ENCODE measurements at places on chromosomes 11 and 22.

- DNase-seq: no peak
Observed at GRCh38 chr11:109241988-109242536, 179.9 kb upstream of the C11orf87 start.

- DNase-seq: no peak
Observed at GRCh38 chr11:74417860-74418508, 19.8 kb upstream of the PGM2L1 start.

- no peak for DNase-seq
Observed at GRCh38 chr11:116644941-116645305, 127.9 kb downstream of the BUD13 start.

- no peak for DNase-seq
Observed at GRCh38 chr11:47641600-47642098, 710 bp downstream of the MTCH2 start.

DNA sequence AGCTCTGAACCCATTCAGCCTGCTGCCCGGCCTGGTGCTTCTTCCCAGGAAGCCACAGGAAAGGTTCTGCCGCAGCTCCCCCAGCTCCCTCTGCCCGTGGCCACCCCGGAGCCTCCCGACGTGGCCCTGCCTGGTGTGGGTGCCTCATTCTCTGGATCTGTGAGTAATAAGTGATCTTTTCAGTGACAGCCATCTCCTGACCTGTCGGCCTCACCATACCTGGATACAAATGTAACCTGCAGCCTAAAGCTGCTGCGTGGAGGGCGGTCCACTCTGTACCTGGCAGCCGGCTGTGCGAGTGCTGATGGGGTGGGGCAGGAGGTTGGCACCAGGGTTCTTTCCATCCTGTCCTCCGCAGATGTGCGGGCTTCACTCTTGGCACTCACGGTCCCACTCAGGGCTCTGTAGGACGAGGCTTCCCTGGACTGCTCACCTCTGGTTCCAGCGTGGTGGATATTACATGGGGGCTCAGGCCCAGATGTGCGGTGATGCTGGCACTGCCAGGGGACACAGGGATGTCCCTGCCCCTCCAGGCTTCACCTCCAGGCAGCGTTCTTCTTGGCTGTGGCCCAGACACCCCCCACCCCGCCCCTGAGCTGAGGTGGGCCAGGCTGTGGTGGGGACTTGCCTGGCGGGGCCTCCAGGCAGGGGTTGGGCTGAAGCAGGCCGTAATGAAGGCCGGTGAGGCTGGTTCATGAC is 748.5 kb downstream of the BRD1 start:
- peak; percentile 61 for DNase-seq

GRCh38 chr22:38316364-38317121 is 690 bp downstream of the CSNK1E start:
- DNase-seq: peak; percentile 91

- no peak for DNase-seq
Observed at GRCh38 chr11:34870548-34871196, 45.5 kb downstream of the APIP start.

- DNase-seq: no peak
Observed at GRCh38 chr11:85472953-85473352, 154.2 kb downstream of the DLG2 start.

GRCh38 chr11:75347781-75348566 is 3.5 kb downstream of the ARRB1 start:
- no peak for DNase-seq

GRCh38 chr22:36900880-36901279 is 12.5 kb upstream of the CSF2RB start:
- no peak for DNase-seq

GRCh38 chr11:94938095-94939055 is 35.0 kb downstream of the CWC15 start:
- DNase-seq: peak; percentile 89

- no peak for DNase-seq
Observed at GRCh38 chr11:94132152-94132558, 3.5 kb downstream of the PANX1 start.

DNA sequence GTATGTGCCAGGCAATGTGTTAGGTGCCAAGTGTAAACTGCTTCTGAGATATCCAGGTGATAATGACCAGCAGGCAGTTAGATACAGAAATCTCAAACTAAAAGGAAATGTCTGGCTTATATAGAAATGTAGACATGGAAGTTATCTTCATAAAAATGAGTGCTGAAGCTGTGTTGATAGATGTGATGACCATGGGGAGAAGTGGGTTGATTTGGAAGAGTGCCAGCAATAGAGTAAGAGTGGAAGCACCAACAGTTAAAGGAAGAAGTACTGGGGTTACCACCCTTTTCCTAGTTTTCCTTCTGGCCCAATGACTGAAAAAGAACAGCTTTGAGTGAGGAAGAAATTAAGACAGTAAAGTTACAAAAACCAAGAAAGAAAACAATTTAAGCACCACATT is 68.5 kb downstream of the C2CD3 start:
- DNase-seq: no peak

GRCh38 chr11:111879637-111879960 is 258 bp downstream of the CFAP68 start:
- no peak for DNase-seq

DNA sequence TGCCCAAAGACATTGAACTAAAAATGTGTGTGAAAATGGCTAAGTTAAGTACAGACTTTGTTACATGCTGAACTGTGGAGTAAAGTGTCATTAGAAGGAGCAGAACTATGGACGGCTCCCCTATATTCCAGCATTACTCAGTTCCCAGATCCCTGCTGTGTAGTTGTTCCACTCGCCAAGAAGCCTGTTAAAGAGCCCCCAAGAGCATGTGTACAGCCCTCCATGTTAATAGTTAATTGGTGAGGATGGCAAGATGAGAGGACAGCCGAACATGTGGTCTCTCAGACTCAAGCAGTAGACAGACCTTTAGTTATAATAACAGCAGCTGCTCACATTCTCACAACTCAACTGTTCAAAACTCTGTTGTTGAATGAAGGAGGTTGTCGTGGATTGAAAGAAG is 127.4 kb downstream of the ELP4 start:
- DNase-seq: no peak

DNA sequence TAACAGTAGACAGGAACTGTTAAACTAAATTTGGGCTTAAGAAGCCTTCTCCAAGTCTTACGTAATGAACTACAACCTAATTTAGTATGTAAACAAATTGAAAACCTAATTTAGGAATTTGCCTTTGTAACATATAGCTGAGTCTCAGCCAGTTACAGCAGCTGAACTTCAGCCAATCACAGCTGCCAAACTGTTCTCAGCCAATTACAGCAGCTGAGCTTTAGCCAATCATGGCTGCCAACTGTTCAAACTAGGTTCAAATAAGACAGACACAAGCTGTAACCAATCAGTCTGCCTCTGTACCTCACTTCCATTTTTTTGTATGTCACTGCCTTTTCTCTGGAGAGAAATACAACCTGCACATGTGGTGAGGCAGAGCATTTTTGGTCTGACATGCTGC is 95.0 kb upstream of the CD44 start:
- DNase-seq: no peak

DNA sequence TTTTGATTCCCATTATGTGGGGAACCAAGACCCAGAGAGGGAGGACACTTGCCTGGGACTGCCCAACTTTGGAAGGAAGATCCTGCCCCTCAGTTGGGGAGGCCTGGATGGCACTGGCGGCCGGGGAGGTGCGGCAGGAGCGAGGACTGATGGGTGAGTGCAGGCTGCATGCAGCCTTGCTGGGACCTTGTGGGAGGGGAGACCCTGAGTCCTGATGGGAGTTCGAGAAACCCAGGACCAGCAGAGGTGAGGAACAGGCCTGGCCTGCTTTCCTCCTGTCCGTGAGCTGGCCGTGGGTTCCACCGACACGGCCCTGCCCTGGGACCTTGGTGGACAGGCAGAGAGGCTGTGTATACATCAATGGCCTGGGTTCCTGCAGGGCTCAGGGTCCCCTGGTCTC is 19.3 kb upstream of the SMIM38 start:
- peak; percentile 70 for DNase-seq

GRCh38 chr22:42844756-42845155 is 12.3 kb downstream of the ARFGAP3 start:
- DNase-seq: no peak

- DNase-seq: no peak
Observed at GRCh38 chr11:77475206-77475605, 1.3 kb upstream of the PAK1 start.

GRCh38 chr11:10856689-10857458 is 979 bp downstream of the ZBED5 start:
- no peak for DNase-seq

DNA sequence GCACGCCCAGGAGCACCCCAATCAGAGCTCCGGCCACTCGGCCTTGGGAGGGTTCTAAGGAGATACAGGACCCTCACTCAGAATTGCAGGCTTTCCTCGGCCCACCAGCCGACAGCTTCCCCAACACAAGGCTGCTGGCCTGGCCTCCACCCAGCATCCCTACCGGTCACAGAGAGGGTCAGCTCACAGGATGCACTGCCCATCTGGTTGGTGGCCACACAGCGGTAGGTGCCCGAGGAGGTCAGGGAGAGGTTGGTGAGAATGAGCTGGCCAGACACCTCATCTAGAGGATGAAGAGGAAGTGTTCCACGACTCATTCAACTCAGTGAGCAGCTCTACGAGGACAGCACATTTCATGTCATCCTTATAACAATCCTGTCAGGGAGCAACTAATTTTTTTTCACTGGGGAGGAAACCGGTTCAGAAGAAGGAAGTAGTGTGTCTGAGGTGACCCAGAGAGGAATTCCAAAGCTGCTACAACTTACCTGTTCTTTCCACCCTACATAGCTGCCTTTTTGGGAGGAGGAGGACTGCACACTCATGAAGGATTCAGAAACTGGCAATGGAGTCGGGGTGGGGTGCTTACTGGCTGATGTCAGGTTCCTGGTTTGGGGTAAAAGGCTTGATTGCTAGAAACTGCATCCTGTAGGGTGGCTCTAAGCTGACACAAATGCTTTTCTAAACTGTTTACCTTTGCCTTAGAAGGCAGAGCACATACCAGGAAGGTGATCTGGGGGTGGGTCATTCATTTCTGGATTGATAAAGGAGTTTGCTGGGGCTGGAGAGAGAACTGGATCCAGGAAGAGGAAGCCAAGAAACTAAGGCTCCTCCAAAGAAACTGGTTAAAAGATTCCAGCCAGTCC is 3.3 kb downstream of the VSIG2 start:
- DNase-seq: no peak

GRCh38 chr22:44567846-44568493 is 69.9 kb upstream of the RTL6 start:
- peak; percentile 68 for DNase-seq

DNA sequence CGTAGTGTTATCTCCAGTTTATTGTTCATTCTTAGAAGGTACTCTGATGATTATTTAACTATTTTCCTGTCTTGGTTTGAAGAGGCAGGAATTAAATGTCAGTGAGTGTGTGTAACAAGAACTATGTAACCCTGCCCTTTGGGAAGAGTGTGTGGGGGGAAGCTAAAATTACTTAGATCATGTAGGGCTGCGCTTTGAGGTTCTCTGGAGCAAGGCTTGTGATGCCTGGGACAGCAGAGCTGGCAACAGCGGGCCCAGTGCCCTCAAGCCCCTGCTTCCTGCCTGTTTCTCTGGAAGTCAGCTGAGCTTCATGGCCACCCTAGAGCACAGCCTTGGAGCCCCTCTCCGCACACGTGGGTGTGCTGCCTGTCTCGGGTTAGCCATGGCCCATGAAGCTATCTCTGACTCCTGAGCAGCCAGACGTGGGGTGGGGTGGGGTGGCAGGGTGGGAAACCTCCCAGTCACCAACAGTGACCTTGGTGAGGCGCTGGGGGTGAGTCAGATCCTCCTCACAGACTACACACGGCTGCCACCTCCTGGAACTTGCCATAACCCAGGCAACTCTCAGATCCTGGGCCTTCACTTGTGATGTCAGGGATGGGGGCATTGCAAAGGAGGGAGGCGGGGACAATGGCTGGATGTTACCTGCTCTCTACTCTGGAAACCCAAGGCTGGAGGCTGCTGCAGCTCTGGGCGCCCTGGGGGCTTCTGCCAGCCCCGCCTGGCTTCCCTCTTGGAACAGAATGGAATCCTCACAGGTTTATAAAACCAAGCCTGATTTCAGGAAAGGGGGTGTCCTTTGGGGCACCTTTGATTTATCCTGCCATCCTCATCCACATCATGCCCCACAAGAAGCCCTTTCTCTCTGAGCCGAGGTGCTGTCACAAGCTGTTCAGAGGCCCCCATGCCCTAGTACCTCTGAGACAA is 88.6 kb downstream of the SNX19 start:
- DNase-seq: no peak

GRCh38 chr11:121634889-121635288 is 182.1 kb upstream of the SORL1-AS1 start:
- no peak for DNase-seq

DNA sequence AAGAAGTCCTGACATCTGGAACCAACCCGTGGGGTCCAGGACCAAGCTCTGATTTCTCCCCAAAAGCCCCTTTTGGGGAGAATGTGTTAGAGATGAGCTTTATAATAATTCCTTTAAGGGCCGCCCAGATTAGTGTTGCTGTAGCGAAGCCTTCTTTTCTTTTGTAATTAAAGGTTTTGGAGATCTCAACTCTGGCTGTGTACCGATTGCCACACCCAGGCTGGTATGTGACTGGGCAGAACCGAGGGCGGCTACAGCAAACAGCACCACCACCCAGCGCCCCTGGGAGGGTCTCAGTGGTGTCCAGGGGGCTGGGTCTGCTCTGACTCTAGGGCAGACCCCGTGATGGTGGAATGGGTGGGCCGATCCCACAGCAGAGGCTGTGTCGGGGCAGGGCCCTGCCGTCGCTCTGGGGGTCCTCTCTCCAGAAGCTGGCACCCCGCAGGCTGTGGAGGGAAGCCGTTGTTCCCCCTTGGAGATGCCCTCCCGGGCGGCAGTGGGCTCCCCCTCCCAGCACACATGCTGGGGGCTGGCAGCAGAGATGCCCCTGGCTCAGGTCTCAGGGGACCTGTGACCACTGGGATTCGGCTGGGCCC is 31.0 kb downstream of the TPCN2 start:
- no peak for DNase-seq

GRCh38 chr11:76048763-76049162 is 157.5 kb downstream of the WNT11 start:
- DNase-seq: no peak

- no peak for DNase-seq
Observed at GRCh38 chr11:104091281-104092096, 55.0 kb downstream of the DDI1 start.

DNA sequence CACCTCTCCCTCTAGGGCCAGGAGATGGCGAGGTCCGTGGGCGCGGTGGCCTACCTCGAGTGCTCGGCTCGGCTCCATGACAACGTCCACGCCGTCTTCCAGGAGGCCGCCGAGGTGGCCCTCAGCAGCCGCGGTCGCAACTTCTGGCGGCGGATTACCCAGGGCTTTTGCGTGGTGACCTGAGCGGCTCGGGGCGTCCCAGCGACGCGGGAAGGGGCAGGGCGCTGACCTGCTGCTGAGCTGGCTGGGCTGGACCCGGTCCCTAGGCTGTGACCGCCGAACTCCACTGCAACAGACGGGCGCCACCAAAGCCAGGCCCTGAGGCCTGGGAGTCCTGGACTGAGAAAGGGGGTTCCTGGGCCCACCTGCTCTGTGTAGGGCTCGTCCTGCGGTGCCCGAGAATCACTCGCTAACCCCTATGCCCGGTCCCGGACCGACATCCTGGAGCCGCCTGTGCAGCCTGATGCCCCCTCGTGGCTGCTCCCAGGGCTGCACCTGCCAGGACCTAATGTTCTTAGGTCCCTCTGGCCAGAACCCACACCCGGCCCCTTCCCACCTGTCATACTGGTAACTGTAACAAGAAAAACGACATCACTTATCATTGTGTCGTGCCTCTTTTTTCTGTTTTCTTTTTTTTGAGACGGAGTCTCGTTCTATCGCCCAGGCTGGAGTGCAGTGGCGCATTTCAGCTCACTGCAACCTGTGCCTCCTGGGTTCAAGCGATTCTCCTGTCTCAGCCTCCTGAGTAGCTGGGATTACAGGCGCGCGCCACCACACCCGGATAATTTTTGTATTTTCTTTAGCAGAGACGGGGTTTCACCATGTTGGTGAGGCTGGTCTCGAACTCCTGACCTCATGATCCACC is 15.0 kb downstream of the RHOD start:
- peak; percentile 89 for DNase-seq

Measured in cardiac septum (tissue), 1 donor.